ENCODE measurements at places on chromosomes 7 and 10.

GRCh38 chr10:82622479-82622878 lies 747.5 kb downstream of the NRG3 start:
- no peak for DNase-seq

DNA sequence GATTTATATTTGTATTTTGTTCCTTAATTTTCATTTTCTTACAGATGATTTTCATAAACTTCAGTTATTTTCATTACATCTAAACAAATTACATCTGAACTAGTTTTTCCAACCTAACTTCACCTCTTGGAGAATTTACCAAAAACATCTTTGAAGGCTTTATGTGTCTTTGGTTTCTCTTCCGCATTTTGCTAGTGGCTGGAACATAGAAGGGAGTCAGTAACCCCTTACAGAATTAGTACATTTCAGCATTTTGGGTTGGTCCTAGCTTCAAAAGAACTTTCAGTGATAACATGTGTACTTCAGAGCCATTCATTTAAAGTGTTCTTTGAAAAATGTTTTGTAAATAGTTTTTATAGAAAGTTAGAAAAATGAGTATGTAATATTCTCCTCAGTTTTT lies 169.8 kb upstream of the MTPN start:
- no peak for DNase-seq

DNA sequence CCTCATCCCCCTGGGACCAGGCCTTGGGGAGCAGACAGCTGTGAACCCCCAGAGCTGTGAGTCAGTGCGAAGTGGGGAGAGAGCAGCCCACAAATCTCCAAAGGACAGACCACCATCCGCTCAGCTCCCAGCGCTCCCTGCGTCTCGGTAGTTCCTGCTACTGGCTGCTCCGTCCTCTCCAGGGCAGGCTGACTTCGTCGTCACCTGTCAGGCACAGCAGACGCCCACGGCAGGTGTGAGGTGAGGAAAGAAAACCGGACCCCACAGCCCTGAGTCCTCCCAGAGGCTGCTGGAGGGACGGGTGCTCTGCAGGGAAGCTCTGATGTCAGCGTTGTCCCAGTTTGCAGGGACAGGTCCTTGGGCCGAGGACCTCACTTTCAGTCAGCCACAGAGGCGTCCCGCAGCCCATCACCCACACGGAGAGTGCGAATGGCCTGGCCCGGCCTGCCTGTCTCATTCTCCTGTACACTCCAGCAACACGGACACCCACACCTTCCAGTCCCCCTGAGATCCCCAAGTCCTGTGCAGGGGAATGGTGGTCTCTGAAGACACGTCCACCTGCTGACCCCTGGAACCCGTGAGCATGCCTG lies 95.2 kb downstream of the DNAJB6 start:
- DNase-seq: no peak

GRCh38 chr10:101135141-101136006 lies 4.3 kb downstream of the TLX1 start:
- DNase-seq: no peak

DNA sequence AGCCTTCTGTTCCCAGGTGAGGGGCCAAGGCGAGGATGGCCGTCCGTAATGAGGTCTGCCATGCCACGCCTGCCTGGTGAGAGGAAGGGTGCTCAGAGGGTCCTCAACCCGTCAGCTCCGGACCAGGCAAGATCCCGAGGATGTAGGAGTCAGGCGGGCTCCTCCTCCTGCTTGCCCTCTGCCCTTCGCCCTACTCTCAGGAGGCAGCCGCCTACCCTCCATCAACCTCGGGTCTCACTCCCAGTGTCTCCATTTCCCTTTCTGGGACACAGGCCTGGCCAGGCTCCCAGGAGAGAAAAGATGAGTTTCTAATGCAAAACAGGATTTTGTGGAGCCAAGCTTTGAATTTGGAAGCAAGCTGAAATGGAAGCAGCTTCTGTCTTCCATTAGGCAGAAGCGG lies 184.0 kb downstream of the PTPN20 start:
- no peak for DNase-seq

- DNase-seq: no peak
Measured at GRCh38 chr10:122338609-122339441, 35.7 kb upstream of the PLEKHA1 start.

DNA sequence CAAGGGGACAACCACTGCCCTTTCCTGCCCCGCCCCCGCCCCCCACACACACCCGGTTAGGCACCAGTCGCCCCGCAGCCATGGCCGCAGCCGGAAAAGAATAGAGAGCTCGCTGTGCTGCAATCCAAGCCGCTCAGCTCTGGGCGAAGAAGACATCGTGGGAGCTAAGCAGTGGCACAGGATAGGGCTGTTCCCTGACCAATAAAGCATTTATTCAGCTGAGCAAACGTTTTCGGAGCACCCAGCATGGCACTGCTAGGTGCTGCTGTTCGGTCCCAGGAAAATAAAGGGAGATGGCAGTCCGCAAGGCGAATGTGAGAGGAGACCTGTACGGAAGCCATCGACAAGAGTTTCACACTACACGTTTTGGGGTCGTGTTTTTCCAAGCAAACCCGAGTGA lies 18.3 kb downstream of the SKIDA1 start:
- no peak for DNase-seq

- no peak for DNase-seq
Measured at GRCh38 chr10:4131407-4132215, 346.6 kb upstream of the KLF6 start.

DNA sequence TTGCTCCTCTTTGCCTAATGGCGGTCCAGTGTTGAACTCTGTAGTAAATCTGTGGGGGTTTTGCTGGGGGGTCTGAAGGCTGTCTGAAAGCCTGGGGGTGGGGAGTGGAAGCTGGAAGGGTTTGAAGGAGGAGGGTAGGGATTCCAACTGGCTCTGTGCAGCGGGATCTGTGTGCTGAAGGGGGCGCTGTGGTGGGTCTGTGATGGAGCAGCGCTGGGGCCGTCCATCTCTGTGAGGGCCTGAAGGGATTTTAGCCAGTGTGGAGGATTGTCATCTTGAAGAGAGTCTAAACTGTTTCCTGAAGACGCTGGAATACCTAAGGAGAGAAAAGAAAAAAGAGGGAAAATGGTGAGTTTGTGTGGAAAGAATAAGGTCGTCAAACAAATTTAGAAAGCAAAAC lies 129.2 kb downstream of the STRA8 start:
- DNase-seq: no peak

- DNase-seq: no peak
Measured at GRCh38 chr10:129402459-129402858, 64.6 kb upstream of the MGMT start.

DNA sequence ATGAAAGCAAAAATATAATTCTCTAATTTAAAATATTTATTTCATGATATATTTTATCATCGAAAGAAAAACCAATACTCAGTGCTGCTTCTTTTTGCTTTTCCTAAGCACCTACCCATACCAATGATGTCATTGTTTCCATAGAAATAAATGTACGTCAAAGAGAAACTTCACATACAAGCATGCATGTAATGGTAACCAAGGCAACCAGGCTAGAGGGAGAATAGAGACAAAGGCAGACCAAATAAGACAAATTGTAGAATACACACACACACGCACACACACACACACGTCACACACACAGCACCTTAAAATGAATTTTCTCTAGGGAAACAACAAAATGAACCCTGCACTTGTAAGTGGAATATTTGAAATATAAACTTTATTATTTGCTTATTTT lies 75.5 kb downstream of the MACC1 start:
- no peak for DNase-seq

DNA sequence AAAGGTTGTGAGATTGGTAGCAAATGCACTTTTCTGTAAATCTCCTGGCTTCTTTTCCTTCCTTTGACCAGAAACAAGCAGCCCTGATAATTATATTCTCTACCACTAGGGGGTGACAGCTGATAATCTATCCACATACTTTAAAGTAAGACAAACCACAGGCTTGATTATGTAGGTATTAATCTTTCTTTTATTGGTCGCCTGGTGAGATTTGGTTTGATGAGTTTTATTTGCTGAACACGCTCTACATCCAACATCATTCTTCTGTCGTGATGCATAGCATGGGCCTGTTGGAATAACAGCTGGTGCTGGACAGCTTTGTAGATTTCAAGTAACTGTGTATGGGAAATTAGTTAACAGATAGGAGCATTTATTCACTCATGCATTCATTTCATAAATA lies 63.5 kb downstream of the ZNF365 start:
- DNase-seq: no peak

GRCh38 chr7:98194672-98195457 lies 16.4 kb upstream of the BHLHA15 start:
- no peak for DNase-seq

GRCh38 chr7:108669958-108670357 lies 100.3 kb downstream of the DNAJB9 start:
- no peak for DNase-seq

GRCh38 chr10:130453036-130453720 lies 317.0 kb downstream of the GLRX3 start:
- DNase-seq: no peak

GRCh38 chr10:7406712-7407333 lies 4.0 kb downstream of the SFMBT2 start:
- DNase-seq: no peak

DNA sequence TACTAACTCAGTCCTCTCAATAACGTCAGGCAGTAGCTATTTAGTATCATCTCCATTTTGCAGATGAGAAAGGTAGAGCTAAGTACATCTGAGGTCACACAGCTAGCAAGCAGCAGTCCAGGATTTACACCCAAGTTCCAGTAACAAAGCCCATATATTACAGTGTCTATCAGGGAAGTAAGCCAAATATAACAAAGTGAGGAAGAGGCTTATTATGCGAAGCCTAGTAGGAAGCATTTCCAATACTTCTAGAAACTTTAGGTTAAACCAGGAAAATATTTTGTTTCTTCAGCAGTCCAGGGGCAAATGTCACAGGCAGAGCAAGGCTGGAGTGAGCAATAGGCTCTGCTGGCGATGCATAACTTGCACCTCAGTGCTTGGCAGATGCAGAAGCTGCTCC lies 53.9 kb downstream of the NOC3L start:
- no peak for DNase-seq

GRCh38 chr7:27922907-27923641 lies 183.1 kb downstream of the TAX1BP1 start:
- DNase-seq: no peak

GRCh38 chr10:121536310-121536913 lies 61.8 kb downstream of the FGFR2 start:
- no peak for DNase-seq

GRCh38 chr10:48282829-48283228 lies 8.3 kb upstream of the FRMPD2 start:
- no peak for DNase-seq

DNA sequence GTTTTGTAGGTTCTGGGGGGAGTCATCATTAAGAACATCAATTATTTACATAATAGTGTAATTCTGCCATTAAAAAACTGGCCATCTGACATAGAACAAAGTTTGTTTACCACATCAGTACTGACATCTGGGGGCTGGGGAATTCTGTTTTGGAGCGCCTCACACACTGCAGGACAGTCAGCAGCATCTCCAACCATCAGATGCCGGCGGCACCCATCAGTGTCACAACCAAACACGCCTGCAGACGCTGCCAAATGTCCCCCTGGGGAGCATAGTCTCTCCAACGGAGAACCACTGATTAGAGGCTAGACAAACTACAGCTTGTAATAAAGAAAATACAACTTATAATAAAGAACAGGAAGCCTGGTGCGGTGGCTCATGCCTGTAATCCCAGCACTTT lies 26.0 kb downstream of the GNA12 start:
- DNase-seq: no peak

DNA sequence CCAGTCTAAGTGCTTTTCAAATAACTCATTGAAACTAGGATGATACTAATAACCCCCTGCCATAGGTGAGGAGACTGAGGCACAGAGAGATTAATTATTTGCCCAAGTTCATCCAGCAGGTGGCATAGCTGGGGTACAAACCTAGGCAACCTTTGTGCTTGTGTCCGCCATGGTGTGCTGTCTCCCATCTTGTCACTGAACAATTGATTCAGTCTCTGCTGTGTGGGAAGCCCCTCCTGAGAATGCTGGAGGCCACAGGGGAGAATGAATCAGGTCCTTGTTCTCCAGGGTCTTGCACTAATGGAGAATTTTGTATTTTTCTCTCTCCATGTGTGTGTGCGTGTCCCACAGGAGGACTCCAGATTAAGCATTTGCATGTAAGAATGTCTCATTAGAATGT lies 15.8 kb upstream of the TMEM236 start:
- DNase-seq: no peak

DNA sequence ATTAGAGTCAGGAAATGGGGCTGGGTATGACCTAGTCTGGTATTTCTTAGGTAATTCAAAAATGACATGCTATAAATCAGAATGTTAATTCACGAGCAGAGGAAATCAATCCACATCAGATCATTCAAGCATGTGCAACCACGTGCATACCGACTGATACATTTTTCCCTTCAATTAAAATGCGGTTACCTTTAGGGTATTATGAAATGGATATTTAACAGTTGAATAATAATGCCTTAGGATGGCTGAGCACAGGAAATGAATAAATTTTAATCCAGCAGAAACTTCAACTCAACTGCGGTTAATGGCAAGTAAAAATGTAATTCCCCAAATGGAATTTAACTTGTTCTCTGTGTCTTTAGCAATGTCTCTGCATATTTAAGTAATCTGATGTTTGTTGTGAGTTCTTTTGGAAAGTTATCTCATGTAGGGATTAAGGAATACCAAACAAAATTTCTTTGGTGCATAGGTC lies 9.2 kb downstream of the CPA2 start:
- DNase-seq: no peak

DNA sequence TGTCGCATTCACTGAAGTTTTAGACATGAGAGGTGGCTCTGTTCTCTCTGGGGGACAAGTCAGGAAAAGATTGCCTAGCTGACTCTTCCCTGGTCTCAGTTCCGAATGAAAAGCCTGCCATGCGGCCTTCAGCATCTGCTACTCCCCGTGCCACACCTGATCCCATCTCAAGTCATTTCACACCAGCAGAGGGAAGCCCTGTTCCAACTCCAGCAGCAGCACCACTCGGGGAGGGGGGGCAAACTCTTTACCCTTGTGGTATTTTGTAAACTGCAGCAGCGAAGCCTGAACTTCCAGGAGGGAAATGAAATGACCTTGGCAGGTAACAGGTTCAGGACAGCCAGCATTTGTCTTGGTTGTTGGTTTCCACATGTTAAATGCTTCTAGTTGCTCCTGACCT lies 13.8 kb downstream of the LRRC4 start:
- no peak for DNase-seq

DNA sequence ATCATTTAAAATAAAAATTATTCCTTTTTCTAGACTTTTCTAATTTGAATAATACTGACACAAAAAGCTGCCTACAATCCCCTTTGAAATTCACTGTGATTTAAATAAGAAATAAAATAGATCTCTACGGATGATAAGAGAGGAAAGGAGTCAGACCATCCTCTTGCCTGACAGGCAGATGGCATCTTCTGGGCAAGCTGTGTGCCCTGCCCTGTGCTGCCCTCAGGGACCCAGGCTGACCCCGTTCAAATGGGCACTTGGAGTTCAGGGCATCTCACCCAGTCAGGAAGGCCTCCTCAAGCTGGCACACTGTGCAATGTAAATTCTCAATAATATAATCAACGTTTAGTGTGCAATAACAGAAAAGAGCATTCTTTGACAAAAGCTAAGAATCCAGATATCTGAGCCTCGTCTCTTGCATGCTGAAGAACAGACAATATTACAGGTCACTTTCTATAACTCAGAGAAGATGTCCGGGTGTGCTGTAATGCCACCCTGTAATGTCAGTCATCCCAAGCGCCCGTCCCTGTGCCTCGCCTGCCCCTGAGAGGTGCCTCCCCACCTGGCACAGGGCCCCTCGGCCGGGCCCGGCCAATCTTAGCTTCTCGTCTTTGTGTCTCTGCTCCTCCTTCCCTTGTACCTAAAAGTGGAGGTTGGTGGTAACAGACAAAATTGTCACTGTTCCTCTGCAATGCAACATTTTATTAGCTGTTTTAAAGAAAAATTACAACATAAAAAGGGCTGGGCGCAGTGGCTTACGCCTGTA lies 263.3 kb downstream of the COBL start:
- DNase-seq: no peak
